Activated CD4-positive, alpha-beta memory T cell treated with anti-CD3 and anti-CD28 coated beads for 36 hours (primary cell): ENCODE measurements at places on chromosomes 13 and 19.

DNA sequence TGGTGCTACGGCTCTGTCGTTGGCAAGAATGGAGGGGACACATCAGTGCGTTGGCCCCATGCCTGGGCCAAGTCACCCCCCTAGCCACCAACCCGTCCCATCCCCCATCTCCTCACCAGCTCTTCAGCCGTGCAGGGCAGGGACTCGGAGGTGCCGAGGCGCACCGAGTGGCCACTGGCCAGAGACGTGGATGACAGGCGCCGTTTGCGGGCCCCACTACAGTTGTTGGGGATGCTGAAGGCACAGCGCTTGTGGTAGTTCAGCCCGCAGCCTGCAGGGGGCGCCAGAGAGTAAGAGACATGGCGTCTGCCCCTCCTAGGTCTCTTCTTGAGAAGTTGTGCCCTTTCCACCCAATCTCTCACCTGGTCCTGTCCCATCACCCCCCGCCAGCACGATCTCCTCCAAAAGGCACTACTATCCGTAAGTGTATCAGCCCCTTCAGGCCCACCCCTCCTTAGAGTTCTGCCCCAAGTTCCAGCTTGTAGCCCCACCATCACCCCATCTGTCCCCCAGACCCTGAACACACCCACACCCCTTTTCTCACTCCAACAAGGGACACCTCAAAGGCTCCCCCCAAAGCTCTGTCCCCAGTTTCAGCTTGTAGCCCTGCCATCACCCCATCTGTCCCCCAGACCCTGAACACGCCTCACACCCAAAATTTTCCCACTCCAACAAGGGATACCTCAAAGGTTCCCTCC lies 12.4 kb downstream of the PRKD2 start:
- DNase-seq = peak; percentile 91
- H3K27ac ChIP-seq = peak overlapping the region; percentile 60
- no peak overlapping the region for H3K4me3 ChIP-seq
- no peaks in the 10 kb centered on the region for H3K27me3 ChIP-seq
- peaks cover 22% of the 10 kb centered on the region for H3K36me3 ChIP-seq
- peaks cover 7% of the 10 kb centered on the region for H3K4me1 ChIP-seq

- no peak overlapping the region for H3K27ac ChIP-seq
- no peak for DNase-seq
- H3K36me3 ChIP-seq = no peaks in the 10 kb centered on the region
- no peak overlapping the region for H3K4me3 ChIP-seq
Measured at GRCh38 chr13:57604442-57604841, 27.1 kb upstream of the PCDH17 start.

DNA sequence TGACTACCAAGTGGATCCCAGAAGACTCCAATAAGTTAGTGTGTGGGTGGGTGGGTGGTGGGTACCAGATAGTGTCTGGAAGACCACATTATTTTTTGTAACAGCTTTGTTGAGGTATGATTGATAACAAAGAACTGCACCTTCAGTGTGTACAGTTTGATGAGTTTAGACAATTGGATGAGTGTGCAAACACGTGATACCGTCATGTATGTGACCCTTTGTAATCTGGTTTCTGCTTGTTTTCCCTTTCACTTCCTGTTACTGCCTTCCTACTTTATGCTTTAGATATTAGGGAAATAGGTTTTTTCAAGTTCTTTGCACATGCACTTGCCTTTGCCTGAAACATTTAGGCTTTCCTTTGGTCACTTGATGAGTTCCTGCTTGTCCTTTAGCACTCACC lies 8.5 kb downstream of the RPL21 start:
- no peak overlapping the region for H3K4me3 ChIP-seq
- peaks cover 58% of the 10 kb centered on the region for H3K36me3 ChIP-seq
- DNase-seq = no peak
- H3K27me3 ChIP-seq = no peaks in the 10 kb centered on the region
- peak overlapping the region; percentile 81 for H3K27ac ChIP-seq

DNA sequence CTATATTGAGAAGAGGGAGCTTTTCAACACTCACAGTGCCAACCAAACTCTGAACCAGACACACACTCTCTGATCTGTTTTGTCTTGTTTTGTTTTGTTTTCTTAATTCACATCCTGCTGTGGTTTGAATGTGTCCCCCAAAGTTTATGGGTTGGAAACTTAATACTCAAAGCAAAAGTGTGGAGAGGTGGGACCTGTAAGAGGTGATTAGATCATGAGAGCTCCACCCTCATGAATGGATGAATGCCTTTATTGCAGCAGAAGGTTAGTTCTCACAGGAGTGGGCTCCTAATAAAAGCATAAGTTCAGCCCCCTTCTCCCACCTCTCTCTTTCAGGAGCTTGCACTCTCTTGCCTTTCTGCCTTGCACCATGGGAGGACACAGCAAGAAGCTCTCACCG lies 957.1 kb downstream of the PCDH9 start:
- no peak overlapping the region for H3K27ac ChIP-seq
- no peaks in the 10 kb centered on the region for H3K36me3 ChIP-seq
- no peak for DNase-seq
- H3K4me3 ChIP-seq = no peak overlapping the region
- H3K4me1 ChIP-seq = no peaks in the 10 kb centered on the region
- H3K27me3 ChIP-seq = no peaks in the 10 kb centered on the region

- H3K27ac ChIP-seq = no peak overlapping the region
- H3K4me1 ChIP-seq = no peaks in the 10 kb centered on the region
- no peak overlapping the region for H3K4me3 ChIP-seq
- no peak for DNase-seq
Measured at GRCh38 chr19:20611866-20612265, 46.3 kb upstream of the ZNF737 start.
